ENCODE measurements at places on chromosomes 16 and 17.

GRCh38 chr17:10614536-10615155 lies 42.5 kb downstream of the MYH3 start:
- DNase-seq: peak; percentile 51

- DNase-seq: no peak
Observed at GRCh38 chr17:12431188-12431587, 234.5 kb upstream of the MYOCD start.

DNA sequence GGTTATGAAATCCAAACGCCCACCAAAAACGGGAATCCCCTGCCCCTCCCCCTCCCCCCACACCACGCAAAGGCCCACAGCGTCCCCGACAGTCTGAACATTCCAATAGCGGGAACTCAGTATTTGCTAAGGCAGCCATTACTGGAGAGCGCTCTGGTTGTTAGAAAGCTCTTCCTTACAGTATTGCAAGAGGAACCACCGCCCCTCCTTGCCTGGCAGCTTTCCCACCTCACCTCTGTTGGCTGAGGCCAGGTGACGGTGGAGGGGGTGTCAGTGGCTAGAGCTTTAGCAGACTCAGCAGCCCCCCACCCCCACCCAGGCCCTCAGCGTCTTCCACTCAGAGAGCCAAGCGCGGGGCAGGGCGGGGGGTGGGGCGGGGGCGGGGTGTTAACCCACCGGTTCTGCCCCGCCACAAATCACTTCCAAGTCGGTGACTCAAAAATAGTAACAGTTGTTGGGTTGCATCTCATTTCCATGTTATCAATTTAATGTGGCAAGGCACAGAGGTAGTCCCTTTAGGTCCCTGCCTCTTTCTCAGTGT lies 2.2 kb upstream of the PLEKHH3 start:
- DNase-seq: peak; percentile 78

DNA sequence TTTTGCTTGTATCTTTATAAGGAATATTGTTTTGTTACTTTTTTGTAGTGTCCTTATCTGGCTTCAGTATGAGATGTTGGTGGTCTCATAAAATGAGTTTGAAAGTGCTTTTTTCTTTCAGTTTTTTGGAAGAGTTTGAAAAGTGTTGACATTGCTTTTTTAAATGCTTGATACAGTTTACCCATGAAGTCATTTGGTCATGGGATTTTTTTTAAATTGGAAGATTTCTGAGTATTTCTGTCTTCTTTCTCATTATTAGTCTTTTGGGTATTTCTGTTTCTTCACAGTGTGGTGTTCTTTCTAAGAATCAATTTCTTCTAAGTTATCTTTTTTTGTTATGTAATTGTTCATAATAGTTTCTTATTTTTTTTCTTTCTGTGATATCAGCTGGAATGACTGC lies 15.1 kb downstream of the ZNF267 start:
- DNase-seq: no peak

DNA sequence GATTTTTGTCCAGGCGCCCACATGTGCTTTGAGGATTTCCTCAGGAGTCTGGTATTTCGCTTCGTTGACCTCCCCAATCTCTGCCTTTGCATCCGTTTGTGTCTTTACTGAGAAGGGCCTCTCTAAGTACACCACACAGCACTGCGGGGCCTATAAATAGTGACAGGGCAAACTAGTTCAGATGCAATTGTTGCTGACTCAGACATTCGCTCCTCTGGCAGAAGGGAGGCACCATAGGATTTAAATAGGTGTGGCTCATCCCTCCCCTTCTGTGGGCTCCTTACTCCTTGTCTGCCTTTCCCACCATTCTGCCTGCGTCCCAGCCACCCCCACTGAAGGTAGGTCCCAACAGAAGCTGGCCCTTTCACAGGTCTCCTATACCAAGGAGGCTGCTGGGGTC lies 192.3 kb downstream of the SHISA9 start:
- DNase-seq: no peak

- peak; percentile 84 for DNase-seq
Observed at GRCh38 chr17:81253358-81254131, 14.4 kb downstream of the NDUFAF8 start.

- DNase-seq: no peak
Observed at GRCh38 chr17:1182811-1183170, 3.0 kb upstream of the ABR start.
